ENCODE measurements at places on chromosomes 5 and 9.
A peak's percentile ranks its signal among the peaks of the same experiment; 100 is the strongest.

DNA sequence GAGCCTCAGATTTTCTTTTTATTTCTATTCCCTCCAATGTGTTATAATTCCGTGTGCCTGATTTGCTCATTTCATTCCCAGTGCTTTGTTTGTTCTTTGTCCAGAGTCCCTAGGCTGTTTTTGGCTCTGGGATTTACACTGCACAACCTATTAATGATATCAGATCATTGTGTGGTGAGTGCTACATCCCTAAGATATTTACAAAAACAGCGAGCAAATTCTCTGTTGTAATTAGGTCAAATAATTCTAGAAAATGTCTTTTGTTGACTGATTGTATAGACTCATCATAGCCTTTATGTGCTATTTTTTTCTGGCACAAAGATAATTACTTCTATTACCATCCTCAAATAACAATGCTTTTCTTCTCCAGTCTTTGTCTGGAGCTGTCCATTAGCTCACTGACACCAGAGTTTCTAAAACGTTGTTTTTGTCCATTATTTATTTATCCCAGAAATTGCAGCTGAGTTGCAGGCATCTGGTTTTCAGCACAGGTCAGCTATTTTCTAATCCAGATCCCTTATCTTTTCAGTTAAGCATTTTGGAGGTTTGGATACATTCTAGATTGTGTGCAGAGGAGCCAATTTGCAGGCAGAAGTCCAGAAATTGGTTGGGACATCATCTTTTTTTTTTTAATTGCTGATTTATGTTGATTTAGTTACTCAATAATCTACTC, 379.9 kb upstream of the DMAC1 start:
- no peak for DNase-seq

DNA sequence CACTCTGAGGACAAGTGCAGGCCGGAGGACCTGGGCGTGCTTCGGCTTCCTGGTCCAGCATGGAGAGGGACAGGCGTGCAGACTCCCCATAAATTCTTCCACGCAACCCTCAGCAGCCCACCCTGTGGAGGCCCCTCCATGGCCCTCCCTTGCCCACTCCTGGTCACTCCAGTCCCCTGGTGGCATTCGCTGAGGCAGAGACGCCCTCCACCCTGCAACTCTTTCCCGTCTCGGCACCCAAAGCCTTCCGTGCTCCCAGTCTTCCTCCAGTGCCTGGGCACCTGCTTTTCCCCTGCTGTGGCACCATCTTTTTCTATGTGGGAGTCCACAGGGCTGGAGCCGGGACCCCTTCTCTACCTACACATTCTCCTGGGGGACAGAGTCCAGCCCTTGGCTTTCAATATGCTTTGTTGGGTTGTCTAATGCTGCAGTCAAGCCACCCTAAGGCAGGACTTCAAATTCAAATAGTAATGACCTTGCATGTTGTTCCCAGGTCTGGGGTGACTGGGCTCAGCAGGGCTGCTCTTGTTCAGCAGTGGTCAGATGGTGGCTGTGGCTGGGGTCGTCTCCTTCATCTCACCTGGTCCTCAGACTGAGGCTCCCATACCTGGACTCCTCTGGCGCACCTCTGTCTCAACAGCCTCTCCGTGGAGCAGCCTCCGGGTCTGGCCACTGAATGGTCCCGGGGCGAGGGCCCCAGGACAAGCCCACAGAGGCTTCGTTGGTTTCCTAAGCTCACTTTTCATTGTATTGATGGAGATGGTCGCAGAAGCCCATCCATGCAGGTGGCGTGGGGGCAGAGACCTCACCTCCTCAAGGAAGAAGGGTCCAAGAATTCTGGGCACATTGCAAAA, 15.2 kb downstream of the MRPL36 start:
- no peak for DNase-seq

- DNase-seq, result peak; percentile 58
Observed at GRCh38 chr9:19184144-19184917, 46.2 kb upstream of the DENND4C start.

GRCh38 chr5:138978080-138978479, 102.9 kb upstream of the LRRTM2 start:
- DNase-seq, result no peak

GRCh38 chr5:156473269-156473908, 146.4 kb downstream of the SGCD start:
- DNase-seq, result no peak

- DNase-seq, result peak; percentile 12
Observed at GRCh38 chr5:157971571-157972216, 112.7 kb upstream of the CLINT1 start.
